ENCODE measurements at places on chromosomes 5 and 9.

- DNase-seq = no peak
Observed at GRCh38 chr5:179852993-179853547, 5.5 kb downstream of the MRNIP start.

GRCh38 chr5:159217236-159217635 lies 7.9 kb upstream of the RNF145 start:
- no peak for DNase-seq

GRCh38 chr5:91312698-91313097 lies 70.4 kb downstream of the ARRDC3 start:
- DNase-seq = no peak

- no peak for DNase-seq
Observed at GRCh38 chr5:93072831-93073459, 508.1 kb downstream of the NR2F1-AS1 start.

- peak; percentile 34 for DNase-seq
Observed at GRCh38 chr5:68242743-68243142, 27.2 kb downstream of the PIK3R1 start.

GRCh38 chr5:65512170-65512937 lies 30.6 kb upstream of the ADAMTS6 start:
- no peak for DNase-seq

DNA sequence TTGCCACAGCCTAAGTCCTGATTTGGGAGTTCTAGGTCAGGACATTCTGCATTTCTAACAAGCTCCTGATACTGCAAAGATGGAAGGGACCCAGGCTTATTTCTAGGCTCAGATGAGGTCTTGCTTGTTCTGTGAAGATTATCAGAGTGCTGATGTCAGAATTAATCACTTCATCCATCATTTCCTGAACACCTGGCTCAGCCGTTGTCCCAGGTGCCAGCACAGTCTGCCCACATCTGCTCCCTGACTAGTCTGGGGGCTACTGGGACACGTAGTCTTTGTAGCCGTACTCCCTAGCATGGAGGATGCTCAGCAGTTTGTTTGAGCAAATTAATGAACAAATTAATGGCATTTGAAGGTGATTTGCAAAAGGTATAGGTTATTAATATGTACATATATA lies 17.9 kb upstream of the SPINK4 start:
- no peak for DNase-seq

- DNase-seq = no peak
Observed at GRCh38 chr5:105754056-105754455, 1916.7 kb downstream of the EFNA5 start.

DNA sequence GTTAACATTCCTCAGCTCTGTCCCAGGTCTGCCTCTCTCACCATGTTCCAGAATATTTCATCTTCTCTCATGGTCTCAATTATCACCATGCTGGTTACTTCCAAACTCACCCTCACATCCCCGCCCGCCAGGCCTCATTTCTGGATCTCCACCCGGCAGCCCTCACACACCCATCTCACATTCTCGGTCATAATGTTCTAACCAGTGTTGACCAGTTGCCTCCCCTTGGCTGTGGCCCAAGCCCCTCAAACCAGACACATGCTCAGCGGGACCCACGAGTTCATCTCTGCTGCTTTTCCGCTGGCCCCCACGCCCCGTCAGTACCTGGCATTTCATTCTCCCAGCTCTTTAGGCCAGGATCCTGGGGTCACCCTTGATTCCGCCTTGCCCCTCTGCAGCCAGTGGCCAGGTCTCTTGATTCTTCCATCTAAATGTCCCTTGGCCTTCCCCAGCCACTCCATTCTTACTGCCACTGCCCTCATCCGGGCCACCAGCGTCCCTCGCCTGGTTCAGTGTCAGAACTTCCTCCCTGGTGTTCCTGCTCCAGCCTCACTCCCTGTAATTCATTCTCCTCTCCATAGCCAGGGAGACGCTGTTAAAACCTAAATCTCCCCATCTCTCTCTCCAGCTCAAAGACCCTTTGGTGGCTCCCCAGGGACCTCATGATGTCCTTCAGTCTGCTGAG lies 141.7 kb downstream of the MVB12B start:
- no peak for DNase-seq

All from HFFc6 (cell line).